Sciatic nerve (tissue), 2 donors: ENCODE measurements at places on chromosomes 5 and 9. TPM values are rescaled to one million over a fixed set of nuclear protein-coding genes. Genes with fewer than 3 reads are reported as not detected.

Gene PHF19
- total RNA-seq: 29.3 TPM

GRCh38 chr9:112615584-112616266 lies 102.2 kb downstream of the INIP start:
- no peak for DNase-seq

DNA sequence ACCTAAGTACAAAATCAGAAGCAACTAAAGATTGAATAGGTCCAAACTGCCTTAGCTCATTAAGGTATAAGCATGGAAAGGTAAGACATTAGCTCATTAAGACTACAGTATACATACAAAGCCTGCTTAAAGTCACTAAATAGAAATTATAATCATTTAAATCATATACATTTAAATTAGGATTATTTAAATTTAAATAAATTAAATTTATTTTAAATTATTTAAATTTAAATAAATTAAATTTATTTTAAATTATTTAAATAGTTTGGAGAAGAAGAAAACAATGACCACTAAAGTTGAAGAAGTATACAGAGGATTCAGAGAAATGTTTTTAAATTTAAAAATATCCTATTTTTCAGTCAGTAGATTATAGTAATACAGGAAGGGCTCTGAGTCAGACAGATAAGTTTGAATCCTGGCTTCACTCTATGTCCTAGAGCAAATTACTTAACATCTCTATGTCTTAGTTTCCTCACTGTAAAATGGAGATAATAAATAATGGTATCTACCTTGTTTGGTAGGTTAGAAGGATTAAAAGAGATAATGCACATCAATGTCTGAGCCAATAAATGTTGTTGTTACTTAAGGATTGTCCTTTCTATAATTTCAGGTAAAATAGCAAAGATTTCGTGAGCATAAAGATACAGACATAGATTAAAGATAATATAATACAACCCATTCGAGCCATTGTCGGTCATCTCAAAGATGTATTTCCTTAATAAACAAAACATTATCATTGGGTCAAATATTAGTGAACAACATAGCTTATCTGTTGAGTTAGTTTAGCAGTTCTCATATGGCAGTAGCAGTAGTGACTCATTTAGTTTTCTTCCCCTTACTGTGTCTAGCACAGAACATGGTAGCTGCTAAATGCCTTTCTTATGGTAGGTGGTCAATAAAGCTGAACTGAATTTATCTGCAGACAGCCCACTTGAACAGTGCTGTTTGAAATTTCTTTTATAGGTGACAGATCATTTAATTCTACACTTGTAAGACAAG lies 100.6 kb downstream of the KIAA0825 start:
- DNase-seq: no peak

- no peak for DNase-seq
Measured at GRCh38 chr9:18396102-18396728, 77.7 kb upstream of the ADAMTSL1 start.

- no peak for DNase-seq
Measured at GRCh38 chr5:106737111-106737510, 933.6 kb downstream of the EFNA5 start.
